NCI-H345 (cell line): ENCODE measurements at places on chromosomes 1 and 21.

- DNase-seq = no peak
Observed at GRCh38 chr1:22216210-22216883, 73.5 kb upstream of the WNT4 start.

GRCh38 chr1:117895482-117896114 lies 33.8 kb downstream of the GDAP2 start:
- peak; percentile 74 for DNase-seq

DNA sequence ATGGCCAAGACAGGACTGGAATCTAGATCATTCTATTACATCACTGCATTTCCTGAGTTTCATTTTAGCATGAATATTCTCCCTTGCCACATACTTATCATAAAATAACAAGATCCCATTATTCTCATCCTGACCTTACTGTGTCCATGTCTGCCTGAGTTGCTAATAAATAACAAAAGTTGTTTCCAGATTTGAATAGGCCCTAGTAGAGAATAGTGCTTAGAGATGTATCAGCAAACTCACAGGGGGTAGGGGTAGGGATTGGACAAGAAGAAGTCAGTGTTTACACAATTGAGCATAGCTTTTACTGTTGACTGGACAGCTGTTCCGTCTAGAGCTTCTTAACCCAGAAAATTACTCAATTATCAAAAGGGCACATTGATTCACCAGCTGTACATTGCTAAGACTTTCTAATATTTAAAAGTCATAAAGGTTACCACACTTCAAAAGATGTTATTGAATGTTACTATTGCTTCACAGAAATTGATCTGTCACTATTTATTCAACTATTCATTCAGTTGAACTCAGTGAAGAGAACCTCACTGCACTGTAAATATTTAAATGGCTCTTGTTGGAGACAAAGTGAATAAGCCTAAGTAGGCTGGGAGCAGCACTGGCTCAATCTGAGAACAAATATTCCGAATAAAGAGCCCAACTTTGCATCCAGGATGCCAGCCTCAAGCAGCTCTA lies 121.9 kb downstream of the NRIP1 start:
- DNase-seq = no peak

DNA sequence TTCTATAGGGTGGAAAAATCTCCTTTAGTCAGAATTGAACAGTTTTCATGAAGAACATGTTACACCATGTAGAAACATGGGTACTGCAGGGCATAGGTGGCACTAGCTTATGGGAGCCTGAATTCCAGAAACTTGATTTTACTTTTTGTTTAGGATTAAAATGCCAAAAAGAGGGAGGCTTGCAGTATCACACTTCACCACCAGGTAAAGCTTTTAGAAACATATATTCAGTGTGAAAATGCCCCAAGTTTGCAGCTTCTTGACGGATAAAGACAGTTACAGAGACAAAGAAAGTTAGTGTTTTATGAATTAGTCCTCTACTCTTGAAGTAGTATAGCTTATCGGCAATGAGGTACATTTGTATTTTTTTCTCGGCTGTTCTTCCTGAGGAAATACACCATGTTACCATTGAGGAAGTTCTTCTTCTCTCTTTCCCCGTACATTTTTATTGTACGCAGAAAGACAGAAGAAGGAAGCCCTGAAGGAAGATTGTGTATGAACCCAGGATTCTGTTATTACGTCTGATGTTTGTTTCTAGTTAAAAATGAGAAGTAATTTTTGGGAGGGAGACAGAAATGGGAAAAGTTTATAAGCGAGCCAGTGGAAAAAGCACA lies 66.1 kb downstream of the PBX1 start:
- DNase-seq = no peak

DNA sequence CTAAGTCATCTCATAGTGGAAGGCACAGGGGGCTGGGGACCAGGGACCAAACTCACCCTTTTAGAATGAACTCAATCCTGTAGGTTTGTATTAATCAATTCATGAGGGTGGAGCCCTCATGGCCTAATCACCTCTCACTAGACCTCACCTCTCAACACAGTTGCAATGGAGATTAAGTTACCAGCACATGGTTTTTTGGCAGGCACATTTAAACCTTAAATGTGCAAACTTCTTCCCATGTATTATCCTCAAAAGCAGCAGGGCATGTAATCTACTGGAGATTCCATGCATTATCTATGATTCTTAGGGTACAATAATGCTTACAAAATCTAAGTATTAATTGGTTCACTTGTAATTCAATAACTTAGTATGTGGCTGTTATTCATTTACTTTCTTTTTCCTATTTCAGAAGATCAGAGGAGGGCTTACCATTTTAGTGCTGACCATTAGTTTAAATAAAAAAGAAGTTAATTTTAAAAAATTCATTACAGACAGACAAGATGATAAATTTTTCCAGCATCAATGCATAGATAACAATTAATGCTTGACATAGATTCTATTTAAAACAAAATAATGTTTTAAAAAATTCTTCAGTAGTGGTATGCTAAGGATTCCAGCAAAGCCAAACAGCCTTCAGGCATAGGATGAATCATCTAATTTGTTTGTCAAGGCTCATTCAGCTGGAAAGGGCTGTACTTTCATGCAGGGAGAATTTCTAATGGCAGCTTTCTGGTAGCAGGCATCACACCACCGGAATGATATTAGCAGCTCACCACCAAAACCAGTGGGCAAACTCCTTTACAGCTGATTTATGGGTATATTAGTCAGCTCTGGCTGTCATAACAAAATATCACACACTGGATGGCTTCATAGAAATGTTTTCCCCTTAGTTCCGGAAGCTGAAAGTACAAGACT lies 124.6 kb upstream of the ZNF648 start:
- peak; percentile 15 for DNase-seq
